CD4-positive, alpha-beta memory T cell (primary cell): ENCODE measurements at places on chromosomes 4 and X.

- DNase-seq = no peak
Measured at GRCh38 chr4:151810476-151810875, 49.7 kb upstream of the GATB start.

DNA sequence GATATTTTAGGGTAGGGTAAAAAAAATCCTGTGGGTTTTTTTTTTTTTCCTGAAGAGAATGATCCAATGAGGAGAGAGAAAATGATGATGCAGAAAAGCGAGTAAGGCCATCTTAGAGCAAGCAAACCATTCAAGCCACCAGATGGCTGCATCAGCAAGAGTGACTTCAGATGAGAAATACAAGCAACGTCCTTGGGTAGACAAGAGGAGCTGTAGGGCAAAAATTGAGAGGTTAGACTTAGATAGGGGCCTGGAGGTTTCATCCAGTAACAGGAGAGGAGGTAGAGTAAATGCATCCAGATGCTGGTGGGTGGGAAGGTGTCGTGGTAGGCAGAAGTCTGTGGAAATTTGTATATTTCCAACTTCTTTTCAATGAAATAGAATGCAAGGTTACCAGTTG is 14.6 kb downstream of the FTHL17 start:
- DNase-seq = no peak

GRCh38 chrX:39953879-39954278 is 143.9 kb downstream of the BCOR start:
- DNase-seq = no peak

- DNase-seq = no peak
Measured at GRCh38 chr4:53693408-53693807, 102.1 kb upstream of the LNX1 start.
